Fibroblast of skin of scalp (primary cell): ENCODE measurements at places on chromosomes 4 and X.

DNA sequence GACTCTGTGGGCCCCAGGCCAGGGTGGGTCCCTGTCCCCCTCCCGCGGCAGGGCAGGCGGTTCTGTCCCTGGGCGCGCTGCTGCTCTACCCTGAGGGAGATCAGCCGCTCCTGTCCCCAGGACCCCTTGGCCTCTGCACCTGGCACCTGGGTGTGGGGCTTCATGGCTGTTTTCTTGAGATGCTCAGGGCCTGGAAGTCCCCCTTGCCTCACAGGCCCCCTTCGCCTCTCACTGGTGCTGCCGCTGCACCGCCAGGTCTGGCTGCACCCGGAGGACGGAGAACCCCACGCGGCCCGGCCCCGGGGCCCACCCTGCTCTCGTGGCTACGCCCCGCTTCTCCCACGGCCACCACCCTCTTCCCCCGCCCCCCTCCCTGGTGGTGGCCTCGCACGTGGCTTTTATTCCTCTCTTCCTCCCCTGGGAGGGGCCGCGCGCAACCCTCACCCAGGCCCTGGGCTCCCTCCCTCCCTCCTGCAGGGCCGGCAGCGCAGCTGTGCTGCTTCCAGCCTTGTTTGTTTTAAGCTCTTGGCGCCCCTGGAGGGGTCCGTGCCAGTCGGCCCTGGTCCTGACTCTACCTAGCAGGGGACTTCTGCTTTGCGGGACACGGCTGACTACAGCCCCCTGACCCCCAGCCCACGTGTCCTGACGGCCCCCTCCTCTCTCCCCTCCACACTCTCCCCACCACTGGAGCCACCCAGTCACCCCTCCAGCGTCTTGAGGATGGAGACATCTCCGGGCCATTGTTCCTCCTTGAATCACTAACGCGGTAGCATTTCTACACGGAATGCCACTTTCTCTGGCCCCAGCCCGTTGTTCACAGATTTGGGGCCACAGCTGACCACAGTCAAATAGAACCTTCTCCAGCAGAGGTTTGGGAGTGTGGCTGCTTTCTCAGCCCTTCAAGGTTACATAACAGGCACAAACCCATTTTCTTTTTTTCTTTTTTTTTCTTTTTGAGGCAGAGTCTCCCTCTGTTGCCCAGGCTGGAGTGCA, 20.6 kb upstream of the CLDN24 start:
- peak; percentile 34 for DNase-seq

DNA sequence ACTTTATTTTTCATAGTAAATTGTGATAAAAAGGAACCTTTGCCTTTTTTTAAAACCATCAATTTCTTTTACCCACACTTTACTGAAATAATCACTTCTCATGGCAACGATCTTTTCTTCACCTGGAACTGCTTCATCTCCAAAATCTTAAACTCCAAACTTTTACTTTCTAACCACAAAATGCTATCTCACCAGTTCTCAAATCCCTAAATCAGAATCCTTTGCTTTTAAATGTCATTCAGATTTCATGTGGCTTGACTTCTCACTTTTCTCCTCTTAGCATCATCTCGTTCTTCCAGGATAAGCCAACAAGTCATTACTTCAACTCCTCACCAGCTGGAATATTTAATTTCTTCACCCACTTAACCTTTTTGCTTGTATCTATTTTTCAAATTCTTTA, 284.3 kb upstream of the RASGEF1B start:
- DNase-seq, result no peak

DNA sequence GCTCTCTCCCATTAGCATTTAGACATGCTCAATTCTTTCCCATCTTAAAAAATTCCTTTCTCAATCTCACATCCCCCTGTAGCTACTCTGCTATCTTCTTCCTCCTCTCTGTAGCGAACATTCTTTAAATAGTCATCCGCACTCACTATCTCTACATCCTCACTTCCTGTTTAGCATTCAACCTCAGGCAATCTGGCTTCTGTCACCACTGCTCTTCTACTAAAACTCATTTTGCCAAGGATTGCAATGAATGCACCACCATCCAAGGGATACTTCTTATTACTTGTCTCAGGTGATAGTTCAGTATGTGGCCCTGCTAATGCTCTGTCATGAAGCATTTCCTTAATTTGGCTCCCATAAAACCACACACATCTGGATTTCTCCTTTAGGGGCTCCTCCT, 10.9 kb upstream of the TET2 start:
- no peak for DNase-seq

GRCh38 chr4:84490663-84491062, 8.4 kb downstream of the NKX6-1 start:
- no peak for DNase-seq

GRCh38 chrX:3462166-3462508, 115.7 kb upstream of the MXRA5 start:
- DNase-seq, result peak; percentile 5

DNA sequence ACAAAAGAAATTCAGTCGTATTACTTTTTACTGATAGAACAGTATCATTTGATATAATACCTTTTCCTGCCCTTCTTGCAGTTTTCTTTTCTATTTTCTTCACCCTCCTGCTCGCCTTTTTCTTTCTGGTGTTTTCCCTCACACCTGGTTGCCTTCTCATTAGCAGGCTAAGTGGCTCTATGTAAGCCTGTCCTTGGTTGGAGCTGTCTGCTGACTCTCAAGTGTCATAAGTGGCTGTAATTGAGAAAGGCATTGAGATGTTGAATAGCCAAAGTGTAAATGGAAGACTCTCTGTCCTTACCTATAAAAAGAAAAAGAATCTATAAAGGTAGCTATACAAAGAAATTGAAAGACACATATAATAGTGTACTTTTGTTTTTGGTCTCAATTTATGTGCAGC, 180.7 kb downstream of the ADGRL3 start:
- no peak for DNase-seq

GRCh38 chrX:153900831-153901752, 3.4 kb upstream of the AVPR2 start:
- DNase-seq, result peak; percentile 87

GRCh38 chr4:13918110-13918509, 290.6 kb upstream of the BOD1L1 start:
- DNase-seq, result peak; percentile 100

- DNase-seq, result no peak
These were observed 13.0 kb downstream of the DOCK11 start for GRCh38 chrX:118508635-118509034.

DNA sequence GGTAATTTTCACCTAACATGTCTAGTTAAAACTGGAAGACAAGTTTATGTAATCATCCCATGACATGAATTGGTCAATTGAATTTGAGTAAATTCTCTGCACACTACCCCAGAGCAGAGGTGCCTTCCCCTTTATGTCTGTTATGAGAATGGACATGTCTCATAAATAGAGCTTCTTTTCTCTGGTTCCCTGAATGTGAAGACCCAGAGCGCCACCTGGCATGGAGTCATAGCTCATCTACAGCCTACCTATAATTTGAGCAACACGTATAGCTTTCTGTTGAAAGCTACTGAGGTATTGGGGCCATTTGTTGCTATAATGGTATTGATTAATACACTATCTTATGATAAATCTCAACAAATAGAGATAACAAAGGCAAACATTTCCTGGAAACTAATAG, 626.5 kb upstream of the GALNTL6 start:
- no peak for DNase-seq

DNA sequence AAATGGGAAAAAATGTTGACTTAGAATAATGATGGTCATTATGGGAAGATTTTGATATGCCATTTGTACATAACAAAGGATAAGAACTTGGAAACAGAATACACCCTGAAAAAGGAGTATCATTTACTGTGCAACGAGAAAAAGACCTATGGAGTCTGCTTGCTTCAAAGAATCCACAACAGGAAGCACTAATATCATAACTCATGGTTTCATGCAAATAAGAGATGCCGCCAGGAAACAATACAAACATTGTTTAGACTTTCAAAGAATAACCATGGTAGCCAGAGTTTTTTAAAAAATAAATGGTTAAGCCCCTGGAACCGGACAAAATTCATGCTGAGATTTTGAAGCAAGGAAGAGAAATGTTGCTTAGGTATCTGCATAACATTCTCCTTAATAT, 139.9 kb upstream of the ETNPPL start:
- no peak for DNase-seq

DNA sequence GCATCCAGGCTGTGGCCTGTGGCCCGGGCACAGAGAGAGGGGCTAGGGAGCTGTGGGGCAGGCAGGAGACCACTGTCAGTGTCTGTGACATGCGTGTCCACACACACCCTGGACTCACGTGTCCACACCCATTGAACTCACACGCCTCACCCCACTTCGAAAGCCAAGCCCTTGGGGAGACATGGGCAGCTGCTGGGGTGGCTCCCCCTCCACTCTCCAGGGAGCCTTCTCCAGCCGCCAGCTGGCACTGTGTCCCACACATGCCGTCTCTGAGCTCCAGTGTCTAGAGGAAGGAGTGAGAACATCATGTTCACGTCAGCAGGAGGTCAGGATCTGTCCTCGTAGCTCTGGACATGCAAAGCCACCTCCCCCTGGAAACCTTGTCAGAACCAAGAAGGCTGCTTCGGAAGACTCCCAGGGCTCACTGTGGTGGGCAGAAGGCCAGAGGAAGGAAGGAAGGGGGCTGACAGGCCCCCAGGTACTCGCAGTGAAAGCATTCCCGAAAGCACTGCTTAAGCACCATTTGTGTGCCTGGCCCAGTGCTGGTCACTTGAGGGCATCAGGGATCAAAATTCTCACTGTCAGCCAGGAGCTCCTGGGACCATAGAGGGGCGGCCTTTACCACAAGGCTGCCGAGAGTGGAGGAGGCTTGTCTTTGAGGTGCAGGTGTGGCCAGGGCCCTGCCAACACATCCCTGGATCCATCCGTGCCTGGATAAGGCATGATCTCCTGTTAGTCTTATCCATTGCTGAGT, 61.4 kb downstream of the HTRA3 start:
- DNase-seq, result no peak

DNA sequence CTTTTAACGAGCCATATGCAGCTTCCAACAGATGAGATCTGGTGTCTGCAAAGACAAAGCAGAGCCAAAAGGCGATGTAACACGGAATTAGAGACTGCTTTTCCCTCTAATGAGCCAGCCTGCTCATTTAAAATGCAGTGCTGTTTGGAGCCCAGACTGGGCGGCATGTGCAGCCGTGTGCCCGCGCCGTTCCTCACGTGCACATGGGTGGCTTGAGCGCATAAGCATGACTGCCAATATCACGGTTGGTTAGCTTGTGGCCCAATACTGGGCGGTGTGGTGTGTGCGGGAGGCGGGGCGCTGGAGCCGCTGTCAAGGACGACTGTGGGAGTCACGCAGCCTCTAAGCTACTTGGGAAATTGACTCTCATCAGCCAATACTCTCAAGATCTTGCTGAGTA, 87.0 kb upstream of the SCOC start:
- no peak for DNase-seq

DNA sequence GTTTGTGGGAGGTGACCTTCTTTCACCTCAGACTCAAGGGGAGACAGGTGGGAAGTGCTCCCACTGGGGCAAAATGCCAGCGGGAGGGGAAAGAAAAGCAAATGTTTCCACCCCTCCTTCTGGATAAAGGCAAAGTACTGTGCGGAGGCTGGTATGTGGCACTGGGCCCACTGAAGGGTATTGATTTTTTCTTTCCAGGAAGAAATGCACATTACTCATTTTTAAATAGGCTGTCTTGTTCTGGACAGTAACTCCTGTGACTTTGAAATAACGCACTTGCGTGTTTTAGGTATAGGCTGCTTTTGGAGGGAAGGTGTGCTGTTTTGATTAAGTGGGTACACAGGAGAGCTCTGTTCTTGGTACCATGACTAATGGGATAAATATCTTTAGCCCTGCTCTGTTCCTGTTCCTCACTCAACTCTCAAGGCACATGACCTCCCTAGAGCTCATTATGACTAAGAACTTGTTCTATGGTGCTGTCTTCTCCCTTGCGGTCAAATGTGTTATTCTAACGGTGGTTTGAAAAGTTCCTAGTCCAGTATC, 40.7 kb upstream of the MBTPS2 start:
- peak; percentile 13 for DNase-seq

DNA sequence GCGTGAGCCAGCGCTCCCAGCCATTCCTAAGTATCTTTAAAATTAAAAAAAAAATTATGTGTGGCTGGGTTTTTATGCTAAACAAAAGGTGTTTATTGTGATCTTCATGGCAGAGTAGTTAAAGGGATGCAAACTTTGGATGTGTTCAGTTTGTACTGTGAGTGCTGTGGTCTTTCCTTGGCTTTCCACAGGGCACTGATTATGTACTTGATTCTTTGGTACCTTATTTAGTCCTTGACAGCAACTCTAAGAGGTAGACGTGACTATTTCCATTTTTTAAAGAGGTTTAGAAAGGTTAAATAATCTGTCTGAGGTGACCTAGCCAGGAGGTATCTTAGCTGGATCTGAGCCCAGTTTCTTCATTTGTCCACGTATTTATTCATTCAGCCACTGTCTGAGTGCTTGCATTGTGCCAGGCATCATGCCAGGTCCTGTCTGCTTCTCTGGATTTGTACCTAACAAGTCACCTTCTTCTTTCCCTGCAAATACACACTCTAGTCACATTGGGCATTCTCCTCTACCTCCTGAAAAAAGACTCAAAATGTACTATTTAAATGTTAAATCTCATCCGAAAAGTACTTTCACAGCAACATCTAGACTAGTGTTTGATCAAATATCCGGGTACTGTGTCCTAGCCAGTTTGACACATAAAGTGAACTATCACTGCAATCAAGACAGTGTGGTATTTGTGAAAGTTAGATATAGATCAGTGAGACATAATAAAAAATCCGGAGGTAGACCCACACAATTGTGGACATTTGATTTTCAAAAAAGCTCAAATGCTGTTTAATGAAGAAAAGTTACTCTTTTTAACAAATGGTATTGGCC, 31.5 kb downstream of the WWC2 start:
- peak; percentile 23 for DNase-seq

- no peak for DNase-seq
These were observed 54.1 kb upstream of the TMEM33 start for GRCh38 chr4:41880840-41881831.

- no peak for DNase-seq
These were observed 22.3 kb upstream of the NAT8L start for GRCh38 chr4:2036866-2037265.

DNA sequence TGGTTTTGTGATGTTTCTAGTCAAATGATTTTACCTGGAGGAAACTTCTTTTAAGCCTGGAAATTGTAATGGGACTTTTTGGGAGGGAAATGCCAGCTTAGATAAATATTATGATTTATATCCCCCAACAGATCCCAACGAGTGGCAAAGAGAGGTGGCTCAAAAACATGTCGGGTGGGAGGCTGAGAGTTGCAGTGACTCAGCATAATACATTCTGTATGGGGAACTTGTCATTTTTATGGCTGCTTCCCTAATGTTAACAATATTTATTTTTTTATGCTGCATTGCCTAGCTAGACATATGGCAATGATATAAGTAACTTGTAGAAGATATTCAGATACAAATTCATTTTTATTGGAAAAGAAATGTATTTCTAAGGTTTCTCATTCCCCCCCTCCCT, 219.0 kb downstream of the ARHGAP10 start:
- DNase-seq, result peak; percentile 36

- peak; percentile 88 for DNase-seq
These were observed 339.0 kb upstream of the BOD1L1 start for GRCh38 chr4:13966231-13967195.
